ENCODE measurements at places on chromosomes 6 and 20. TPM values are rescaled to one million over a fixed set of nuclear protein-coding genes. Genes with fewer than 3 reads are reported as not detected.

- DNase-seq, result no peak
Observed at GRCh38 chr6:5012519-5012918, 8.7 kb upstream of the RPP40 start.

GRCh38 chr20:63471981-63472831 is at the start of gene KCNQ2:
KCNQ2 (minus strand) TSS chr20:63472655; CDS start chr20:63472463, 192 bp downstream.
- no peak for DNase-seq

DNA sequence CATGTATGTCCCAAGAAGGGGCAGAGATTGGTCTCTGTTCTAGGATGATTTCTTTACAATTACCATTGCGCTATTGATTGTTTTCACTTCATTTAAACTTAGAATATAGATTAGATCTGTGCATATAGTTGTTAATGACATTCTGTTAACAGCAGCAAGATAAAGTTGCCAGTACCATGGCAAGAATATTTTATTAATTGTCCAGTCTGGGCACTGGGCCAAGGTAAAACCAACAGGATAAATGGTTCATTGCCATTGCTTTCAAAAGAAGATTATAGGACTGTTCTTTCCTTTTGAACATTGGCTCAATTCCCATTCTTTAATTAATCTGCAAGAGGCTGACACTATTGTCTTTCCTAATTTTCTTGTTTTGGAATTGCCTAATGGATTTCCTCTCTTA is 592.4 kb downstream of the RFPL4B start:
- peak; percentile 43 for DNase-seq

DNA sequence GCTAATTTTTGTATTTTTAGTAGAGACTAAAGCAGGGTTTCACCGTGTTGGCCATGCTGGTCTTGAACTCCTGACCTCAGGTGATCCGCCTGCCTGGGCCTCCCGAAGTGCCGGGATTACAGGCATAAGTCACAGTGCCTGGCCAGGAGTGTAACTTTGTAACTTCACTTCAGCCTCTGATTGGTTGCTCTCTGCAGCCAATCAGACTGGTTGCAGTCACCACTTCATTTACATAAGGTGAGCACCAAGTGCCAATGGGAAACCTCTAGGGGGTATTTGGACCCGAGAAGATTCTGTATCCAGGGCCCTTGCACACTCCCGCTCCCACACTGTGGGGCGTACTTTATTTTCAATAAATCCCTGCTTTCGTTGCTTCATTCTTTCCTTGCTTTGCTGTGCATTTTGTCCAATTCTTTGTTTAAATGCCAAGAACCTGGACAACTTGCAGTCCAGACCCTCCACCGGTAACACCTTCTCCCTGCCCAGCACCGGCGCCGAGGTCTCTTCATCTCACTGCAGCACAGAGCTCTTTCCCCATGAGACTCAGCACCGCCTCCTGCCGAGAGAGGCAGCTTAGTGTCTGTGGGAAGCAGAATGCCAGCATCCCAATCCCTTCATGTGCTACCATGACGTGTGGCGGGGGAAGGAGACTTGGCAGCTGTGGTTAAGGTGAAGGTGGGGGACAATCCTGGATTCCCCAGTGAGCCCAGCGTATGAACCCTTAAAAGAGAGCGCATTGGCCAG is 14.0 kb upstream of the MRGBP start:
- no peak for DNase-seq

DNA sequence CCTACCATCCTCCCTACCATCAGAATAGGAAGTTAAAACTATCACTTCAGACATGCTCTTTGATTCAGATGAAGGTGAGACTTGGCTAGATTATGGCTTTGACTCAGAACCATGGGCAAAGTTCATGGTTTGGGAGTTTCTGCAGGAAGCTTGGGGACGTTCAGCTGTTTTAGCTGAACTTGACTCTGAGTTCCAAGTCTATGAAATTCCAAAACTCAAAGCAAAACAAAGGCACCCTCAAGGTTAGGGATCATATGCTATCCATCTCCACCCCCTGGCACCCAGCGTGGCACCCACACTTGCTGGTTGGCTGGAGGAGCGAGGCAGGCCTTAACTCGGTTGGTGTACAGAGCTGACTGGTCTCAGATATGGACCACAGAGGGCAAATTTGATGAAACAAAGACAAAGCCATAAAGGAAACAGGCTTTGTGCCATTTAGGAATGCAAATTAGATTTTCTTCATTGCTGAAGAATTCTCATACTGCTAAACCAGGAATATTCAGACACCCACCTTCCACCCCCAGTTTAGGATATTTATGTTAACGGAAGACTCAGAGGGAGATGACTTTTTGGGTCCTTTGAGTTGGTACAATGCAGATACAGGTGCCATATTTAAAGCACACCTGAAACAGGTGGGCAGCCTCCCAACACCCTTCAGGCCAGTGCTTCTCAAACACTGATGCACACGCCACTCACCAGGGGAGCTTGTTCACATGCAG is 88.4 kb upstream of the SLC22A16 start:
- no peak for DNase-seq

The PRR18 gene
- total RNA-seq, result not detected

The BMP7 gene
- total RNA-seq, result not detected
